ENCODE measurements at places on chromosomes 3 and 15. TPM values are rescaled to one million over a fixed set of nuclear protein-coding genes. Genes with fewer than 3 reads are reported as not detected.

ISLR gene
- total RNA-seq = 10.7 TPM

AADACL2 gene
- not detected for total RNA-seq

DNAH12 gene
- total RNA-seq = 0.02 TPM

DNA sequence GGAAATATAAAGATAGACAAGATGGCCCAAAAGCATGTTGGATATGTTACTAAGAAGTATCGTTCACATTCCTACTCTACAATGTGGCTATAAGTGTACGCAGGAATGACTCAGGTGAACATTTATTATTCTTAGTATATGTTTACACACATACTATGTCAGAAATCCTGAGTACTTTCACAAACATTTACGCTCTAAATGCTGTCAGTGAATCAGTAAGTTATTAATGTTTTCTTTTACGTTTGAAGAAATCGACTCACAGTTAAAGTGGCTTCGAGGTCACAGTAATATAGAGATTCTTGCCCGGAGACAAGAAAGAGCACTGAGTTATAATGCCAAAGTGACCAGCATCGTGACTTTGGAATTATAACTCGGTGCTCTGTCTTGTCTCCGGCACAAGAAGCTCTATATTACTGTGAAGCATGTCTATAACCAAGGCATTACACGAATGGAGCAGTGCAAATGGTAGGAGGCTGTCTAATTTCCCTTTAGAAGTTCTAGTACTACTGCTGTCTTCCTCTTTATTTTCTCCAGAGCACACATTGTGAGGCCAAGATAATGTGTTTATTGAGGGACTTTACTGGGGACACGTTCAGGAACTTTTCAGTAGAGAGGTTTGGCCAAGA lies 61.8 kb upstream of the P3H2 start:
- no peak overlapping the region for H3K27ac ChIP-seq
- H3K4me1 ChIP-seq = no peaks in the 10 kb centered on the region
- no peak for DNase-seq
- no peaks in the 10 kb centered on the region for H3K27me3 ChIP-seq
- no peaks in the 10 kb centered on the region for H3K36me3 ChIP-seq

- no peaks in the 10 kb centered on the region for H3K4me1 ChIP-seq
- DNase-seq = no peak
- H3K27ac ChIP-seq = no peak overlapping the region
- H3K4me3 ChIP-seq = no peak overlapping the region
- H3K27me3 ChIP-seq = no peaks in the 10 kb centered on the region
These were observed 1375.1 kb upstream of the ALCAM start for GRCh38 chr3:103991461-103992115.

DNA sequence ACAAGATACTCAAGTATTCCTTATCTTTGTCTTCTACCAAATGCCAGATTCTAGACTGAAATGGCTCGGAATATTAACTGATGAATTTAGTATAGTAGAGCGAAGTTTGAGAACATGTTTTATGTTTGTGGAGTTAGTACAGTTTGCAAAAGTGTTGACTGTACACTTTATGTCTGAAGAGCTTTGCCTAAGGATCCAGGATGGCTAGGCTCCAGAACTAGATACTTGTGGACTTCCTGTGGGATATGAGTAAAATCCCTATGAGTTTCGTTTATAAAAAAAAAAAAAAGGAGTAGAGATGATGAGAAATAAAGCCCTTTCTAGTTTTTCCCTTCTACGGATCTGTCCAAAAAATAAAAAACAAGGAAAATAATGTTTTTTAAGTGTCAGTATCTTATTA lies 96.7 kb downstream of the TP63 start:
- H3K27ac ChIP-seq = no peak overlapping the region
- no peaks in the 10 kb centered on the region for H3K27me3 ChIP-seq
- no peak overlapping the region for H3K4me3 ChIP-seq

GRCh38 chr15:48719668-48720067 lies 74.2 kb upstream of the FBN1 start:
- no peaks in the 10 kb centered on the region for H3K36me3 ChIP-seq
- peak overlapping the region; percentile 24 for H3K27ac ChIP-seq
- no peak overlapping the region for H3K4me3 ChIP-seq
- H3K27me3 ChIP-seq = no peaks in the 10 kb centered on the region
- DNase-seq = no peak

All from heart right ventricle (tissue), 16 donors.